Suppressor macrophage (primary cell): ENCODE measurements at places on chromosomes 5 and 9.

DNA sequence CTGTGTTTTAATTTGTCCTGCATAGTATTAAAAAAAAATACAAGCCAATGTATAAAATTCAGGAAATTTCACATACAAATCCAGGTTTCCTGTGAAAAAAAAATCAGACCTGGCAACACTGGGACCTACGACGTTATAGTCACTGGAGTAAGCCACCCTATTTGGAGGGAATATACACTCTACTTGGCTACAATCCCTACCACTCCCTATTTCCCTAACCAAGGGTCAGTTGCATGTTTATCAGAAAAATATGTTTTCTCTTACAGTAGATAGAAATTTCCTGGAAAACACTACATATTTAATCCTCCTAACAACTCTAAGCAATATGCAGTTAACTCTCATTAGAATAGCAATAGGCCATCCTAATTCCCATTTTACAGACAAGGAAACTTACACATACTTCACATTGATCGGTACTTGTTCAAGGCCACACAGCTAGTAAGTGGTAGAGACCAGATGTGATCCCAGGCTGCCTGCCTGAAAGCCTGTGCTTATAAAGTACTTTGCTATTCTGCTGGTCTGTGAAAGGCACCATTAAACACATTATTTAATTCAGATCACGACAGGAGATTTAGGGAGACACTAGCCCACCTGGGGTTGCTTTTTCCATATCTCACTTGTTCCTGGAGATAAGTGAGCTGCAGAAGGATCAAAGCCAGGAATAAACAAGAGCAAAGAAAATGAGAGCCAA lies 70.8 kb downstream of the MFAP3 start:
- DNase-seq = no peak

- no peak for DNase-seq
Observed at GRCh38 chr9:128362774-128363173, 8.4 kb upstream of the URM1 start.

DNA sequence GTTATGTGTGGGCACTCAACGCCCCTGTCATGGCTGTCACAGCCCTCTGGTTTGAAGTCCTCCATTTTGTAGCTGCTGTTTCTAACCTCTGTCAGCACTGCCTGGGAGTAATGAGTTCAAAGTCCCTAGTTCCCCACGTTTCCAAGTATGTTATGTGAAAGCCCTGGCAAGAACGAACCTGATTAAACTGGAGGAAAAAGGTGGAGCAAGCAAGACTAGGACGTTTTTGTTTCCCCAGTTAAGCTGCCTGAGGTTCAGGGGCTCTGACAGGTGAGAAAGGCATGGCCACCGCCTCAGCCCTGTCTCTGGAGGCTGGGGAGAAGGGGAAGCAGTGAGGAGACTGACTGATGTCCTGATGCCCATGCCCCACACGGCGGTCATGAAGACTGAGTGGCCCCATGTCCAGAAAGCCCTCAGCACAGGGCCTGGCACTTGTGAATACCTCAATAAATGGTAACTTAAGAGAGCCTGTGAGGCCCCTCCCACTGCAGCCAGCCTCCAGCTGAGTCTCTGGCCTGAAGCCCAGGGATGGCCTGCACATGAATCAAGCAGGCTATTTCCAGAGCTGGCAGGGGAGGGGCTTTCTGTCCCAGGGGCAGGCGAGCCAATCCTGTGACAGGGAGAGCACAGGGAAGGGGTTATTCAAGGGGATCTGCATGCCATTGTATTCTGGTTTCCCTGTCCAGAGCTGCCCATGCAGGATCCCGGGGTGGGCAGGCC lies 61.8 kb downstream of the PFDN1 start:
- DNase-seq = no peak

DNA sequence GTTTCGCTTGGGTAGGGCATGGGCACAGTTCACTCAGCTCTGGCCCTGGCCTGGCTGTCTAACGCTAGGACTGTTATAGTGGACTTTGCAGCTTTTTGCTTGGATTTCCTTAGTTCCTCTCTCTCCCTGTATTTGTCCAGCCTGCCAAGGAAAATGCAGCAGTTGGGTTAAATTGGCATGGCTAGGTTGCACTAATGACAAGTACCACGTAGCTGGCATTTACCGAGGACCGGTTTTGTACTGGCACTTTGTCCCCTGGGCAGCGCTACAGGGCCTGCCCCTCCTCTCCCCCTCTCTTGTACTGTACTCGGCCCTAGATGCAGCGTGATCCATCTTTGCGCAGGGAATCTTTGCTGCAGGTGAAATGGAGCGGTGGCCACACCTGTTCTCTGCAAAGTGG lies 2.4 kb downstream of the WDR5 start:
- DNase-seq = no peak

- no peak for DNase-seq
Observed at GRCh38 chr5:35417040-35417439, 186.8 kb upstream of the PRLR start.

DNA sequence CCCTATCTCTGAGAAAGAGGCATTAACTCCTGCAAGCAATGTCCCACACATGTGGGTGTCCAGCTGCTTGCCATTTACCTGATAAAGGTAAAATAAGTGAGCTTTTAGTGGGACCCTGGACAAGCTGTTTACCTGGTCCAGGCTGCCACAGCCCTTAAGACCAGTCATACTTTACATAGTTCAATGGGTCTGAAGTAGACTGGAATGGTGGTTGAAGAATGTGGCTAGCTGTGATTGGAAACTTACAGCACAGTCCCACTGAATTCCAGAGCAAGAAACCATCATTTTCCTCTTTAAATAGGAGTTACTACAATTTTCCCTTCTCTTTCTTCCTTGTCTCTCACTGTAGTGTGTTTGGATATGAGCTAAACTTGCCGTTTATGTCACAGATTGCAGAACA lies 60.6 kb downstream of the GGTA1 start:
- no peak for DNase-seq

DNA sequence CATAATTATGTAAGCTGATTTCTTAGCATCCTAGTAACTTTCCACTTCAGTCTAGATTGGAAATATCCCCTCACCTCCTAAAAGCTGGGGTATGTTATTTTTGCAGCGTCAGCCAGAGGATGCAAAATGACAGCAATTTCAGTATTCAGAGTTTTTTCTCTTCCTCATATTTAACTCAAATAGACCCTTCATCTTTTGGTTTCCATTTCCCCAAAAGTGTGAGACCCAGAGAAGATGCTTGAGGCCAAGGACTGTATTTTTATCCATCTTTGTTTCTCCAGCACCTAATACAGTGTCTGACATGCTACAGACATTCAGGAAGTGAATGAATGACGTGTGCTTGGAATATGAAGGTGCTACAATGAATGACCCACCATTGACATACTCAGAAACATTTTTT lies 75.5 kb upstream of the RANBP3L start:
- no peak for DNase-seq

GRCh38 chr5:95069948-95070347 lies 214.9 kb downstream of the MCTP1 start:
- DNase-seq = peak; percentile 65

DNA sequence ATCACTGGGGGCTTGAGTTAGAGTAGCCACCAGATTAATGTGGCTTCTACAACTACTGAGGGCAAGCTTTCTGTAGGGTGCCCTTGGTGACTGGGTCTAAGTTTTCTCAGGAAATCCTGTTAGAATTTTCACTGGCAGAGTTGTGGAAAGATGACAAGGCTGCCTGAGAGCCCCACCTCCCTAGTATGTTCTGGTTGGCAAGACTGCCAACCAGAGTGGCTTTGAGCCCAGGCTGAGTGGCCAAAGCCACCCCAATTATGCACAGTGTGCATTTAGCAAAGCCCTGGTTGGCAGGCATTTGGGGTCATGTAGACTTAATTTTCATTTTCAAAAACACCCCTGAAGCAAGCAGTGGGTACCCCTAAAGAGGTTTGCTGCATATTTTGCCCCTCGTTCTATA lies 136.7 kb upstream of the HAPLN1 start:
- no peak for DNase-seq

DNA sequence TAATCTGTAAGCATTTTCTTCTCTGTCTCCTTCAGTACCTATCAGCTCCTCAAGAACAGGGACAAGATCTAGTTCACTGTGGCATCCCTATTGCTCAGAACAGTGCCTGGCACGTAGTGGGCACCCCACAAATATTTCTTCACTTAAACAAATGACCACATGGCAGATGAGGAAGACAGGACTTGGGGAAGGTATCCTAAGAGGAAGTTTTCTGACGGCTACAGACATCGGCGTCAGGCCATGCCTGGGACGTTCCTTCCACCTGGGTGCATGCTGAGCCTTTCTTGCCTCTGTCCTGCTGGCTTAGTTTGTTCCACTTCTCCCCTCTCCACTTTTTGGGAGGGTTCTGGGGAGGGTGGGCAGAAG lies 60.2 kb downstream of the NEURL1B start:
- peak; percentile 62 for DNase-seq

DNA sequence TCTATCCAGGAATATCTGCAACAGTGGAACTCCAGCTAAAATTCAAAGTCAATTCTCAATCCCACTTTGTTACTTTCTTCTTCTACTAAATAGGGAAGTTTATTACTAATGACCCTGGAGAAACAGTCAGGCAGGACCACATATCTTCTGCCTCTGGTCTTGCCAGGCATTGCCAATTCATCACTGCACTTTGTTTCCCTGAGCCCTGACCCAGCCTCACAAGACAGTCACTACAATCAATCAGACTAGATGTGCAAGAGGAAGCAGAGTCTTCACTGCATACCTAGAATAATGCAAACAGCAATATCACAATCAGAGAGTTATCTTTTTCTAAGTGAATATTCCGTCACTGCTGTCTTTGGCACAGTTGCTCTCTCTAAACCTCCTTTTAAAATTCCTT lies 74.9 kb upstream of the GAS1 start:
- DNase-seq = no peak

GRCh38 chr5:19886123-19886917 lies 101.7 kb downstream of the CDH18 start:
- no peak for DNase-seq

GRCh38 chr9:119289740-119290433 lies 79.3 kb downstream of the BRINP1 start:
- DNase-seq = peak; percentile 74

GRCh38 chr9:134689321-134690181 lies 47.9 kb downstream of the COL5A1 start:
- DNase-seq = peak; percentile 78

DNA sequence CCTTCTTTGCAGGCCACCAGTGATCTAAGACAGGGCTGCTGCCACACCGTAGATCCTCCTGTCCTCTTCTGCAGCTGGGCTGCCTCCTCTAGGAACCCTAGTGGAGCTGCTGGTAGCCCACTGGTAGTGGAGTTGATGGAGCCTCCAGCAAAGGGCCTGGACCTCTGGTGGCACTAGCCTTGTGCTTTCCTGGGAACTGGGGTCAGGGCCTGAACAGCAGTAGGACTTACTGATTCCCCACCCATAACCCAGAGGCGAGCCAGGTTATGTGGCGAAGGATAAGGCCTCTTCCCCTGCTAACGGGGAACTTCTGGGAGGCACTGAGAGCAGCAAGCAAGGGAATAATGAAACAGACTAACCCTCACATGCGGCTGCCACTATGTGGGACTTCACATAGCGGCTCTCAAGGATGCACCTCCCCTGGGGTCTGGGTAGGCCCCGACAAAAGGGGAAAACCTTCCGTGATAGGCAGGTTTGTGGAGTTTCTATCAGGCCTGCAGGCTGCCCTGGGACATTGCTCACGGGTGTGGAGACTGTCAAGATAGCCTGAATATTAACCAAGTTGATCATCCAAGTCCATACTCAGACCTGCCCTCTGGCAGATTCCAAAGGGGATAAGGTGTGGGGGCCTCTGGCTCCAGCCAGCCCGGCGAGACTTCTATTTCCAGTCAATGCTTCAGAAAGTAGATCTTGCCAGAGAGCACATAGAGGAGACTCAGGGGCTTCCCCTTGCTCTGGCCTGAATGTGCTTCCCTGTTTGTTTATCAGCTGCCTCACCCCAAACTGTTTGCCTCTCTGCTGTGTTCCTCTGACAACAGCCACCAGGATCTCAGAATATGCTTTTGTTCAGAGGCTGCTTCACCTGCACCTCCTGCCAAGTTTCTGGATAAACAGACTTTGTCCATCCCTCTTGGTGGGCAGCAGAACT lies 7.4 kb downstream of the SLC22A4 start:
- DNase-seq = peak; percentile 39

- no peak for DNase-seq
Observed at GRCh38 chr5:159903131-159903530, 13.2 kb upstream of the ADRA1B start.

DNA sequence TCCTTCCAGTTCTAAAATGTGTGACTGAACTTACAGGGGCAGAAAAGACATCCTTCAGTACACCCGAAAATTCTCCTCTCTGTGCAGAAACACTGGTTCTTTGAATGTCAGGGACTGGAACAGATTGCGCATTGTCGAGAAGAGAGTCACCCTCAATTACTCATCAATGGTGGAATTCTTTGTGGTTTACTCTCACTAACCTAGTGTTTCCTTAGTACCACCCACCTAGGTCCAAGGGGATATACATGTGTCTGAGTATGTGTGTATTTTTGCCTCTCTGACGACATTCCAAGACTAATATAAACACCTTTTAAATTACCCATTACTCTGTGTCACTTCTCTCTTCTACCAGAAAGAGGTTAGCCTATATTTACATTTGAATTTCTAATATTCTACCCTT lies 660.8 kb downstream of the TLE1 start:
- DNase-seq = no peak

GRCh38 chr5:56159521-56159947 lies 73.6 kb downstream of the ANKRD55 start:
- peak; percentile 80 for DNase-seq

DNA sequence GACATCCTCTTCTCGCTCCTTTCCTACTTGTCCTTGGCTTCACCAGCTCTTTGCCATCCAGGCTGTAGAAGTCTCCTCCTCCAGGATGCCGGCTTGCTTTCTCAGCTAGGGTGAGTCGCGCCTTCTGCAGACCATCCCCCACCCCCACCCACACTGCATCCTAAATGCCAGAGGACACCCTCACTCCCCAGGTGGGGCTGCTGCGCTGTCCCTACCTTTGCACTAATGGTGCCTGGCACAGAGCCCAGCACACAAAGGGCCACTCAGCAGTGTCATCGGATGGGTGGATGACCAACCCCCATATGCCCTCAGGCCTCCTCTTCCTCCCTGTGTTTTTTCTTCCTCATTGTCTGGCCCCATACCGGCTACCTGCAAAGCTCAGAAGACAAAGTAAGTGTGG lies 14.8 kb downstream of the IL9 start:
- DNase-seq = no peak

GRCh38 chr9:37239224-37239859 lies 119.0 kb downstream of the ZCCHC7 start:
- no peak for DNase-seq
